Mesothelial cell of epicardium (in vitro differentiated cells): ENCODE measurements at places on chromosomes 6 and 20. TPM values are rescaled to one million over a fixed set of nuclear protein-coding genes. Genes with fewer than 3 reads are reported as not detected.

DNA sequence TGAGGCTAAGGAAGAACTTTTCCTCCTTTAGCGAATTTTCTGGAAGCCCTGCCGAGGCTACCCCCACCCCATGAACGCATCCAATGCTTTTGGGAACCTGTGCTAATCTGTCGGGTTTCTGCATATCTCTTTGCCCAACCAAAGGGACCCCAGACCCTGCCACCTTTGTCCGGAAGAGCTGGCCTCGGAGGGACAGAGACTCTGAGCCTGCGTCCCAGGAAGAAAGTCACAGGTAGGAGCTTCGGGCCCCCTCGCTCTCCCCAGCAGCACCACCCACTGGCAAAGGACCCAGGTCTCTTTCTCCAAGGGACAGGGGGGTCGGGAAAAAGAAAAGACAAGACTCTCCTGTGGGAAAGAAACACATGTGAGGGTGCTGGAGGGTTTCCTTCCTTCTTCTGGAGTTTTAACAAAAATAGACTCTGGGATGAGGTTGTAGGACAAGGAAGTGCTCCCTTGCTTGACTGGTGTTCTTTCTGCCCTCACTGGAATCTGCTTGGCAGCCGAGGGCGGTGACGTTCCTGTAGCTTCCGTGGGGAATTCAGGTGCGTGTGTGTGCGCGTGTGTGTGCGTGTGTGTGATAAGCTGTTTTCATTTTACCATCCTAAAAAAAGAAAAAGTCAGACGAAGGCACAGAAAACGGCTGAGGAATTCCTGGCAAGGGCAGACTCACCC lies 16.3 kb upstream of the FOXC1 start:
- DNase-seq = no peak

DNA sequence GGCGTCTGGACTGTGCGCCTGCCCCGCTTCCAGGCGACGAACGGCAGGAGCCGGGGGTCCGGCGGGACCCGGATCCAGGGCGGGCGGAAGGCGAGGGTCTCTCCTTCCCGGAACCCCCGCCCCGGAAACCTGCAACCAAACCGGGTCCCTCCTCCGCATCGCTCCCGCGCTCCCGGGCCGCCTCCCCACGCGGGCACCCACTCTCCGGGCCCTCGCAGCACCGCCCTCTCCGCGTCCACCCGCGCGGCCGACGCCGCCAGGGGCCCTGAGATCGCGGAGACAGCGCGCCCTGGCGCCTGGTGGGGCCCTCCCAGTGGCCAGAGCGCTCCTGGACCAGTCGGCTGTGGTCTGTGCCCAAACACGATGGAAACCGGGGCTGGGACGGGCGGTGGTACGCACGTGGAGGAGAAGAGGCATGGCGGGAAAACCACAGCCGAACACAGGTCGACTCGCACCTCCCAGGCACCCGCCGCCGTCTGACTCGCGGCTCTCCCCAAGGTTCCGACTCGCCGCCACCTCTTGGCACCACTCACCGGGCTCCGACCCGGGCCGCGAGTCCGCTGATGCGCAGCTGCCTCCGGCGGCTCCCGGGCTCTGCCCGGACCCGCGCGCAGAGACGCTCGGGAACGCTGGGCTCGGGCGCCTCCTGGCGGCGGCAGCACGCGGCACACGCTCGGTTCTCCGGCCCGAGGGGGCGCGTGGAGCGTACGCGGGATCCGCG lies 7.9 kb downstream of the NKX2-2 start:
- DNase-seq = peak; percentile 83

DNA sequence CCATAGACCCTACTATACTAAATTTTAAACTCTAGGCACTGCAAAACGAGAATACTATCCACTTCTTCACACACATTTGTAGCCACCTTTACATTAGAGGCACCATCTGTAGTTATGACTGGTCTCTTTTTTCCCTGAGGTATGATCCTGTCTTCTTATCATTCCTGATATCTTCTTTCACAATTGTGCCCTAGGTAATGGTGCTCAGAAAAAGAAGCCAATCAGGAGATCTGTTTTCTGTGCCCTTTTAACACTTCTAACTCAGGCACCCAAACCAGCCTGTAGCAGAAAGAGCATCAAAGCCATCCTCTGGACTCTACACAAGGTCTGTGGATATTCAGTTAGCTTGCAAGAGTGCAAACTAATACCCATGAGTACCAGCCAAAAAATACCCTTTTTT lies 149.7 kb upstream of the SGK1 start:
- no peak for DNase-seq

- no peak for DNase-seq
Observed at GRCh38 chr6:85975957-85976356, 333.3 kb upstream of the SYNCRIP start.

GRCh38 chr20:34875642-34876405 lies 588 bp upstream of the ACSS2 start:
- DNase-seq = no peak

RFX6 gene
- total RNA-seq = 3.4 to 4.0 TPM (median 3.8 TPM) in 3 replicates

LY6G5C gene
- total RNA-seq = 1.5 to 2.3 TPM (median 2.3 TPM) in 3 replicates
